ENCODE measurements at places on chromosomes 12 and 14. TPM values are rescaled to one million over a fixed set of nuclear protein-coding genes. Genes with fewer than 3 reads are reported as not detected.

DNA sequence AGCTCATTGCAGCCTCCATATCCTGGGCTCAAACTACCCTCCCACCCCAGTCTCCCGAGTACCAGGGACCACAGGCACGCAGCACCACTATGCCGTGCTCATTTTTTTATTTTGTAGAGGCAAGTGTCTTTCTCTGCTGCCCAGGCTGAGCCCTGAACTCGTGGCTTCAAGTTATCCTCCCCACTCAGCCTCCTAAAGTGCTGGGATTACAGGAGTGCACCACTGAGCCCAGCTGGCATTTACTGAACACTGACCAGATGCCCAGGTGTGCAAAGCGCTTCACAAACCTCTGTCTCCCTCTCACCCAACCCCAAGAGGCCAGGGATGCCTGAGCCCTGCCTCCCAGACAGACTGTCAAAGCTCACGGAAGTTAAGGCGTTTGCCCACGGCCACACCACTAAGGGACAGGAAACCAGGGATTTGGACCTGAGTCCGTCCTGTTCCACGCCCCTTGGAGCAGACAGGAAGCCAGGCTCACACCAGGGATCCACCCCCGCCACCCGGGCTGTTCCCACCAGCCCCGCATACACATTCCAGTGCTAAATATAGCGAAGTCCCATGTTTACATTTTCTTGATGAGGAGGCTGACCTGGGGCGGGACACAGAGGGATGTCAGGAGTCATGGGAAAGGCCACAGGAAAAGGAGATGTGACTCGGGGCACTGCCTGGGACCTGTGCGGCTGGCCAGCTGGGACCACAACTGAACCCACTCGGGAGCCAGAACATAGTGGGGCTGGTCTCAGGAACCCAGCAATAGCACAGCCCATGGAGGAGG lies 51.2 kb downstream of the TESC start:
- DNase-seq = no peak

- no peak for DNase-seq
These were observed 24.2 kb upstream of the PTHLH start for GRCh38 chr12:27996761-27997160.

KCNC2 gene
- 0.55 TPM for polyA plus RNA-seq

DNA sequence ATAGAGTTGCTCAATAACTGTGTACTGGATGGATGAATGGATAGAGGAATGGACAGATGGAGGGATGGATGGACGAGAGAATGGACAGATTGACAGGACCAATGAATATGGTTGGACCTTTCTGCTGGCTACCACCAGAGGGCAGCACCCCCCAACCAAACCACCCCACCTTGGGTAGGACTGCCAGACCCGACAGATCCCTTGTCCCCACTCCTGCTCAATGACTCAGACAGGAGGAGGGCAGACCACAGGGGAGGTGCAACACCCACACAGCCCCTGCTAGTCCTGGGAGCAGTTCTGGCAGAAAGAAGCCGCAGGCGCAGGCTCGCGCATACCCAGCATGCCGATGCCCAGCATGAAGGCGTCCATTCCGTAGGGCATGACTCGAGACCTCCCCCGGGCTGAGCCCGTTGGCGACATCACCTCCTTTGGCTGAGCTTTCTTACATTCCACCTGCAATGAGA lies 12.4 kb downstream of the MSI1 start:
- DNase-seq = no peak

AP1G2 gene
- polyA plus RNA-seq = 67.8 TPM

- DNase-seq = no peak
These were observed 36.9 kb upstream of the AP4S1 start for GRCh38 chr14:30988509-30988908.

GRCh38 chr14:91899213-91899612 lies 31.9 kb upstream of the TC2N start:
- no peak for DNase-seq

GRCh38 chr12:88921890-88922532 lies 341.7 kb upstream of the KITLG start:
- DNase-seq = no peak
